ENCODE measurements at places on chromosomes 5 and 9.

DNA sequence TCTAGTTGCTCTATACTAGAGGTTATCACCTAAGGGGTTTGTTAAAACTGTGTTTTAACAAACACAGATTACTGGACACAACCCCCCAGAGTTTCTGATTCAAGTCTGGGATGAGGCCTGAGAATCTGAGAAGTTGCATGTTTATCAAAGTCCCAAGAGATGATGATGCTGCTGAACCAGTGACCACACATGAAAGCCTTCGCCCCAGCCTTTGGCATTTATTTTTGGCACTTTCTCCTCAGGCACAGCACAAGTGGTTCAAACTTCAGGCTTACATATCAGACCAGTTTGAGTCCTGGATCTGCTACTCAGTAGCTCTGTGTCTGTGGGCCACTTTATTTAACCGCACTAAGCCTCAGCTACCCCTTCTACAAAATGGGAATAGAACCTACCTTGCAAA is 407.2 kb upstream of the PIK3R1 start:
- no peak for DNase-seq

DNA sequence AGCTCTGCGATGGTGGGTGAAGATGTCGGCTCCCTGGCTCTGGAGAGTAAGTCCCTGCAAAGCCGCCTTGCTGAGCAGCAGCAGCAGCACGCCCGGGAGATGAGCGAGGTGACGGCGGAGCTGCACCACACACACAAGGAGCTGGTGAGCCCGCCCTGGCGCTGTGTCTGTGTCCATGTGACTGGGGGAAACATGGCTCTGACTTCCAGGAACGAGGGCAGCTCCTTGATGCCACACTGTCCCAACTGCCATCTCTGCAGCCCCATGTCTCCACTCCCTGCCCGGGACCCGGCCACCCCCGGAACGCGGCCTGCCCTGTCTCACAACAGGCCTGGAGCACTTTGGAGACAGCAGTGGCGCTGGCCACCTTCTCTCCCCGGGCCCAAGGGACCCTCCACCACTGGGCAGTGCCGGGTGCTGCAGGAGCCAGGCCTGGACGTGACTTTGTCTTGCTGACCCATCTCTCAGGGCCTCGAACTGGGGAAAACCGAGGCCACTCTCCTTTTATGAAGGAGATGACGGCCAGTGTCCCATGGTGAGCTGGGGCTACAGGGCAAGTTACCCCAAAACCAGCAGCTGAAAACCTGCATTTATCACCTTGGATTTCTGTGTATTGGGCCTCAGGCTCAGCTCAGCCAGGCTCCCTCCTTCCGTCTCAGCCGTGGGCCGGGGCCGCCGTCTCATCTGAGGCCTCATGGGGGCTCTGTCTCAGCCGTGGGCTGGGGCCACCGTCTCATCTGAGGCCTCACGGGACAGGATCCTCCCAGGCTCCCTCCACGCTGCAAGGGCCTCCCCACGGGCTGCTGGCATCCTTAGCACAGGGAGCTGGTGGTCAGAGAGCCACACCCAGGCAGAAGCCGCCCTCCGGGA is 28.6 kb downstream of the CEP72 start:
- no peak for DNase-seq

GRCh38 chr5:61802456-61802855 is 470.4 kb downstream of the ZSWIM6 start:
- no peak for DNase-seq

DNA sequence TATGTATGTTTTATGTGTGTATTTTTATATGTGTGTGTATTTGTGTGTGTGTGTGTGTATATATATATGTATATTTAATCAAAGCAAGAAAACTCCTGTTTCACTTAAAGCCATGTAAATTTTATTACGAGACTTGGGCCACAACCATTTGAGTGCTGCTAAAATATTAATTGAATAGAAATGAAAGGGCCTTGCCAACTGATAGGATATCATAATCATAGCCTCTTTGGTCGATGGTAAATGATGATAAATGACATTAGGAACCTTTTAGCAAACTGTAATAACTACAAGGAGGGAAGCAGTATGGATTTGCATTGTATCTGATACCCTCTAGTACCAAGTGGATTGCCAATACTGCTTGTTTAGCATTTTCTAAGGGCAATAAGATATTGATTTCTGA is 7.9 kb downstream of the TLE4 start:
- no peak for DNase-seq

DNA sequence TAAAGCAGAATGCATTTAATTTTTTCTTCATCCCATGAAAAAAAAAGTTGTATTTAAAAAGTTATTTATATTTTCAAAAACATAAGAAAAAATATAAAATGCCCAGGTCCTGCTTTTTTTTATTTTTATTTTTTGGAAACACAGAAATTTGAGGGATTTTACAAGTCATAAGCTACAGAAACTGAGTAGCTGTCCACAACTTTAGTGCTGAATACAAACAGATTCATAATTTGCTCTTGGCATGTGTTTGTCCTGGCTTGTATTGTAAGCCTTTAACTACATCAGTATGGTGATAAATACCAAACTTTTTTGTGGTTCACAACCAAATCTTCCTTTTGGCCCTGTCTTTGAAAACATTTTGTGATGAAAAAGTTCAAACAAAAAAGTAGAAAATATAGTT is 7.5 kb upstream of the PLCXD3 start:
- no peak for DNase-seq

DNA sequence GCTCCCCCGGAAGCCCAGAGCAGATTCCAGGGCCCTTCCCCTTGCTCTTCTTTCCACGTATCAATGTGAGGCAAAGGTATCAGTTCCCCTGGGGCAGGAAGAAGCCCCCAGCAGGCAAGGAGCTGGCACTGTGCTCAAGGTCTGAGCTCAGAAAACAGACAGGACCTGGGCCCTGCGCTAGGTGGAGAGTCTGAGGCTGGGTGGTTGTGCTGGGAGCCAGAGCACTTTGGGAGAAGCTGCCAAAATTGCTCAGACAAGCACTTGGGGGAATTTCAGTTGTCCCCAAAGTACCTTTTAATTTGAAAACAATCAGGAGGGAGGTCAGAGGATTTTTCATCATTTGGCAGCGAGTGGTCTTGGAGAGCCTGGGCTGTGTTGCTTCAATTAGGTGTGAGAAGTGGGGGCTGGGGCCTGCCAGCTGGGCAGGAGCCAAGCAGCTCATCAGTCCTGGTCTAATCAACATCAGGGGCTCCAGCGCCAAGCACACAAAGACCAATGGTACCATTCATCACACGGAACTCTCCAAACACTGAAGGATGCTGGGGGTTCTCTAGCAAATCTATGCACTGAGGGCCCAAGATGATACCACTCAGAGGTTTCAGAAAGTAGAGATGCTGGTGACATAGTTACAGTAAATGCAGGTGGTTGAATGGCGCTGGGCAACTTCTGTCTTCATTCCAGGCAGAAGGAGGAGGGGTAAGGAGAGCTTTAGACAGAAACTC is 176.5 kb downstream of the SNX18 start:
- DNase-seq = no peak

- no peak for DNase-seq
Measured at GRCh38 chr5:10485897-10486296, 44.2 kb downstream of the ROPN1L start.

DNA sequence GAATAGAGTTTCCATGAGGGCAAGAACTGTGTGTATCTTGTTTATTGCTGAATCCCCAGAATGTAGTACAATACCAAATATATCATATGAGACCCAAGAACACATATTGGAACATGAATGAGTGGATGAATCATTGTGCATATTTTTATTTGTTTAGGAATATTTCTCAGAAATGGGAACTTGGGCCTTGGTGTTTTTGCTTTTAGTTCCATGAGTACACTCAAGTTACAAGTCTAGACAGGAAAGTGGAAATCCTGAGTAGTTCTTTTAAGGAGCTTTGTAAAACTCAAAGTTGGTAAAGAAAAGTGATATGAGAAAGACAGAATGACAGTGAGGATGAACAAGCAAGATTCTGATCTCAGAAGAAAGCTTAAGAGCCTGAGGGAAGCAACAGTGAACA is 647.0 kb downstream of the EFNA5 start:
- DNase-seq = no peak

DNA sequence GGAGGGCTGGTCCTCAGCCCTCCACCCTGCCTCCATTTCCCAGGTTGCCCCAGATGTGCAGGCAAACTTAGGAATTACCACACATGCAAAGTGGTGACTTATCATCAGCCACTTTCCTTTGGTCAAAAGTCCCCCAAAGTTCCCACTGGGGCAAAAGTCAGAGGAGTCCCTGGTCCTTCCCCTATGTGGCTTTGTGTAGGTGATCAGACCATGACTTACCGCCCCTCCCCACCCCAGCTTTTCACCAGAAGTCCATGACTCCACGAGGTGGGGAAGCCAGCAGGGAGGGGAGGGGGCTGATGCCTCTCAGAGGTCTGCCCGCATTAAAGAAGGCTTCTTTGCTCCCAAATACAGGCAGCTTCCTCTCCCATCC is 5.8 kb downstream of the TRAF1 start:
- no peak for DNase-seq

- no peak for DNase-seq
Measured at GRCh38 chr5:10578869-10579268, 15.0 kb downstream of the ANKRD33B start.

- DNase-seq = no peak
Measured at GRCh38 chr5:179326122-179326927, 18.9 kb downstream of the ADAMTS2 start.

- DNase-seq = no peak
Measured at GRCh38 chr9:135065804-135066203, 21.7 kb upstream of the OLFM1 start.

DNA sequence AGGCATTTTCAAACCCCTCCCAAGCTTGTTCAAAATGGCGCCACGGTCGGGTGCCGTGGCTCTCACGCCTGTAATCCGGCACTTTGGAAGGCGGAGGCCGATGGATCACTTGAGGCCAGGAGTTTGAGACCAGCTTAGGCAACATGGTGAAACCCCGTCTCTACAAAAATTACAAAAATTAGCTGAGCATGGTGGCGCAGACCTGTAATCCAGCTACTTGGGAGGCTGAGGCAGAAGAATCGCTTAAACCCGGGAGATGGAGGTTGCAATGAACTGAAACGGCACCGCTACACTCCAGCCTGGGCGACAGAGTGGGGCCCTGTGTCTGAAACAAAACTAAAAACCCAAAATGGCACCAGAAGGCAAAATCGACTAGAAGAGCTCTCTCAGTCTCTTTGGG is 142.0 kb downstream of the MTX3 start:
- DNase-seq = no peak

- DNase-seq = no peak
Measured at GRCh38 chr9:94676446-94677131, 37.3 kb upstream of the FBP1 start.

GRCh38 chr5:16082053-16082452 is 97.5 kb downstream of the MARCHF11 start:
- DNase-seq = no peak

DNA sequence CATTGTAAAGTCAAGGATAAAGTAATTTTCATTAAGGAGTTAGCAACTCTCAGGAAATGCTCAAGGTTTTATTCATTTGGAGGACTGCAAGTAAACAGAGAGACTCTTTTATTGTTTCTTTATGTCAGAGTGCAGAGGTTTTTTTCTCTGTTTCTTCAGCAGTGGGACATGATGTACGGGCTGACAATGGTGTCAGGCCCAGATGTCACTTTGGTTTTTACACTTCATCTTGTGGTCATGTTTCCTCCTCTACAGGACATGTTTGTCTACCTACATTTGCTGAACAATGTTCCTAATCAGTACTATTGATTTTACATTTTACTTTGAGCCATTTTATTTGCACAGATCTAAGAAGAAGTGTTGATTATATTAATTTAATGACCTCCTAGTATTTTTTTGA is 72.8 kb upstream of the PARP8 start:
- peak; percentile 14 for DNase-seq

GRCh38 chr9:80811003-80811402 is 878.3 kb downstream of the TLE1 start:
- DNase-seq = no peak

GRCh38 chr9:78989031-78989658 is 582.6 kb upstream of the TLE4 start:
- DNase-seq = no peak

DNA sequence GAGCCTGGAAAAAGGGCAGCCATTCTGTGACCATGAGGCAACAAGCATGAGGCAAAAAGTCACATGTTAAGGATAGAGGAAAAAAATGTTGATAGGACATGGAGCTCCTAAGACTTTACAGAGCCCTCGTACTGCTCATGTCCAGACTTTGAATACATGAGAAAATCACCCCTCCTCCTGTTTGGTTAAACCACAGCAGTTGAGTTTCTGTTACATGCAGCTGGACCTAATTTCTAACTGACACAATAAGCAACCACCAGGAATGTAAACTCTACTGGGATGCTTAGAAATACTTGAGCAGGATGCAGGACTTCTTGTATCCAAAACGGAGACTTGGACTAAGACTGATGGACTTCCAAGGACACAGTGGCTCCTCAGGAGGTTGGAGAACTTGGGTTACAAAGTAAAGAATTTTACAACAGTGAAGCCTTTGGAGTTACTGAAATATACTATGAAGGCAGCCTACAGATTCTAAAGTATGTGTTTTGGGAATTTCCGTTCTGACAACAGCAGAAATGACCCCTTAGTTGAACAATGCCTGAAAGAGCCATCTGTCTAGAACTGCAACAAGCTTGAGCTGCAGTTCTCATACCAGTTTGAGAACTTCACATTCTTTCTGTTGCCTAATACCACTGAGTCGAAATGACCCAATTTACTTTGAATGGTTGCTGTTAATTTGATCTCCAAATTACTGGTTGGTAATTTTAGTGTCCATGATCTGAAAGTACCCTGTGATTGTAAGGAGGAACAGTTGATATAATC is 268.9 kb downstream of the PIK3R1 start:
- DNase-seq = no peak

GRCh38 chr5:151113651-151114050 is 32.8 kb upstream of the TNIP1 start:
- DNase-seq = no peak

GRCh38 chr9:137064027-137064879 is 6.1 kb downstream of the SAPCD2 start:
- DNase-seq = no peak

DNA sequence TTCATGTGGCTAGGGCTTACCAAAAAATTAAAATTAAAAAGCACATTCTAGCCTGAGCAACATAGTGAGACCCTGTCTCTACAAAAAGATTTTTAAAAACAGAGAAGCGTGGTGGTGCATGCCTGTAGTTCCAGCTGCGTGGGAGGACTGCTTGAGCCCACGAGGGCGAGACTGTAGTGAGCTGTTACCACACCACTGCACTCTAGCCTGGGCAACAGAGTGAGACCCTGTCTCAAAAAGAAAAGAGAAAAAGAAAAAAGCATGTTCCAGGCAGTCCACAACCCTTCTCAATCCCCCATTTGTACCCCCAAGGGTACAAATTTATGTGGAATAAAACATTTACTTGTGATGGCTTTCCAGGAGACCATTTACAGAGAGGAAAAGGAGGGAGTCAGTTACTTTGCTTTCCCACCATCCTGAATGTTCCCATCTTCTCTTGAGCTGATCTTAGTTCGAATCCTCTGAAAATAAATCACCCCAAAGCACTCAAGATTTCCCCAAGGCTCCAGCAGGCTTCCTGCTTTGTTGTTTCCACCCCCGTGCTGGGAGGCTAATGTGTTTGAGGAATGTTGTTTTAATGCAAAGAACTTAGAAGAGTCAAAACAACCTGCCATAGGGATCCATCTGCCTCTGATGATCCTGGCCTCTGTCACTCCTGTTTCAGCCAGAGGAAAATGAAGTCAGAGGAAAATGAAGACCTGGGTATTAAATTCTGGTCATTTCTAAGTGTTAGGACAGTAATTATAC is 384.7 kb downstream of the BNC2 start:
- no peak for DNase-seq

Measured in stimulated activated CD8-positive, alpha-beta memory T cell treated with anti-CD3 and anti-CD28 coated beads, Interleukin-4, amount 100 ng/mL, for 1 hour (primary cell).